ENCODE measurements at places on chromosomes 3 and 15. TPM values are rescaled to one million over a fixed set of nuclear protein-coding genes. Genes with fewer than 3 reads are reported as not detected.

The UBR1 gene
- total RNA-seq: 40.8 TPM

The THUMPD3 gene
- total RNA-seq: 31.8 TPM

DNA sequence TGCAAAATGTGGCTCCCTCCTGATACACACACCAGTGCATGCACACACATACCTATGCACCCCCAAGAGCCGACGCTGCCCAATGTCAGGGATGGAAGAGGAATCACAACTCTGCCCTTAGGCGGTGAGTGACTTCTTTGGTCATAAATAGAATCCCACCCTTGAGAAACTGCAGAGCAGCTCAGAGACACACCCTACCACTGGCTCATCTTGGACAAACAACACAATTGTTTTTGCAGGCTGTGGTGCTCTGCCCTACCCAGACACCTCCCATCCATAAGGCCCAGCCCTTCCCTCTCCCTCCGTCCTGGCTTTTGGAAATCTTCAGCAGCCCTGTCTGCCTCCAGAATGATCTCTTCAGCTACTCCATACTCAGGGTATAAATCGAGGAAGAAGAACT lies 73.8 kb upstream of the HRH1 start:
- H3K4me1 ChIP-seq: no peaks in the 10 kb centered on the region
- no peaks in the 10 kb centered on the region for H3K36me3 ChIP-seq
- no peak overlapping the region for H3K27ac ChIP-seq
- no peaks in the 10 kb centered on the region for H3K27me3 ChIP-seq

DNA sequence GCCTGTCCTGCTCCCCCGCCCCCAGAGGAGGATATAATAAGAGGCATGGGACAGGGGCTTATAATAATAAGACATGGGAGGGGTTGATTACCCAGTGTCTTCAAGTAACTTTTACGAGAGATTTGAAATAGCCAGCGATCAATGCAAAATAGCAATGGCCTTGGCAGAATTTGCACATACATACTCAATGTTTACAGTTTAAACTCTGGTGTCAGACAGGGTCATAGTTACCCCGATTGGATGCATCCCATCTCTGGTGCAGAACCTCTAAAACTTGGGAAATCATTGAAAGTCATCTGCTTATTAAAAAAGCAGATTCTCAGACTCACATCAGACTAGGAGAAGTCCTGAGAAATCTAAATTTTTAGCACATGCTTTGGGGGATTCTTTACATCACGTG lies 61.0 kb downstream of the TRAK1 start:
- no peak overlapping the region for H3K27ac ChIP-seq
- no peak for DNase-seq
- no peaks in the 10 kb centered on the region for H3K36me3 ChIP-seq
- H3K4me3 ChIP-seq: no peak overlapping the region
- no peaks in the 10 kb centered on the region for H3K27me3 ChIP-seq
- H3K4me1 ChIP-seq: peaks cover 13% of the 10 kb centered on the region

DNA sequence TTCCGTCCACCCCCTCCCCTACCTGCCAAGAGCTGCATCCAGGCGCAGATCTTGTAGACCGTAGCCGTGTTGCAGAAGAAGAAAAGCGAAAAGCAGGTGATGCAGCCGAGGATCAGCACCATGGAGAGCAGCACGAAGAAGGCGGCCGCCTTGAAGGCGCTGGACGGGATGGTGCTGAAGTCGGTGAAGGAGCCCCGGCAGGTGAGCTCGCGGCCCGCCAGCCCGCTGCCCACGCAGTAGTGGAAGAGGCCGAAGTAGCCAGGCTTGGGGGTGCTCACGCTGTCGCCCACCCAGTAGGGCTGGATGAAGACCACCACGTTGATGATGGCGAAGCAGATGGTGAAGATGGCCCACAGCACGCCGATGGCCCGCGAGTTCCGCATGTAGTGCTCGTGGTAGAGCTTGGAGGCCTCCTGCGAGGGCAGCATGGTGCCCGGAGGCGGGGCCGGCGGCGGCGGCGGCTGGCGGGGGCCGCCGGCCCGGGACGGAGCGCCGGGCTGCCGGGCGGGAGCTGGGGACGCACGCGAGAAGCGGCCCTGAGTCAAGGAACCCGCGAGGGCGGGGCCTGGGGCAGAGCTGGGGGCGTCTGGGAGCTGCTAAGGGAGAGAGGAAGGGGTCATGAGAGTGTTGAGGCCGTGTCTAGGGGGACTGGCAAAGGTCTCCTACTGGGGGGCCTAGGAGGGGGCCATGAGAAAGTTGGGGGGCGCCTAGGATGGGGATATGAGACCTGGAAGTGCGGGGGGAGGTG lies 1.2 kb downstream of the LHFPL4 start:
- H3K4me1 ChIP-seq: no peaks in the 10 kb centered on the region
- no peak overlapping the region for H3K4me3 ChIP-seq
- no peaks in the 10 kb centered on the region for H3K27me3 ChIP-seq

GRCh38 chr15:59148153-59148833 lies 43.3 kb downstream of the CCNB2 start:
- no peaks in the 10 kb centered on the region for H3K36me3 ChIP-seq
- H3K27me3 ChIP-seq: no peaks in the 10 kb centered on the region

DNA sequence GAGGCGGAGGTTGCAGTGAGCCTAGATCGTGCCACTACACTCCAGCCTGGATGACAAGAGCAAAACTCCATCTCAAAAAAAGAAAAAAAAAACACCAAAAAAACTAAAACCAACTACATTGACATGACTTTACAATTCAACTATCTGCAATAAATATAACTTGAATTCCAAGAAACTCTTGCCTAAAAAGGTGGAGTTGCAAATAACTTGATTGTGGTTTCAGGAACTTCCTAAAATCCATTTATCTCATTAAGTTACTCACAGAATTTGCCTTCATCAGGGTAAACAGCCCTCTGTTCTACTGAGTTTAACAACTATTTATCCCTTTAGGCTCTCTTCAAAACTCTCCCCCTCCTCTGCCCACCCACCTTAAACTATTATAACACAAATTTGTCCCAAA lies 2.7 kb upstream of the MAPK6 start:
- DNase-seq: no peak
- no peaks in the 10 kb centered on the region for H3K36me3 ChIP-seq

Data from thyroid gland (tissue), 4 donors.